ENCODE measurements at places on chromosomes 5 and 9.

- H3K27me3 ChIP-seq, result no peaks in the 10 kb centered on the region
- H3K36me3 ChIP-seq, result no peaks in the 10 kb centered on the region
- no peak overlapping the region for H3K4me3 ChIP-seq
- H3K27ac ChIP-seq, result no peak overlapping the region
- DNase-seq, result no peak
- H3K4me1 ChIP-seq, result no peaks in the 10 kb centered on the region
Observed at GRCh38 chr9:27437652-27438373, 86.3 kb upstream of the IFNK start.

DNA sequence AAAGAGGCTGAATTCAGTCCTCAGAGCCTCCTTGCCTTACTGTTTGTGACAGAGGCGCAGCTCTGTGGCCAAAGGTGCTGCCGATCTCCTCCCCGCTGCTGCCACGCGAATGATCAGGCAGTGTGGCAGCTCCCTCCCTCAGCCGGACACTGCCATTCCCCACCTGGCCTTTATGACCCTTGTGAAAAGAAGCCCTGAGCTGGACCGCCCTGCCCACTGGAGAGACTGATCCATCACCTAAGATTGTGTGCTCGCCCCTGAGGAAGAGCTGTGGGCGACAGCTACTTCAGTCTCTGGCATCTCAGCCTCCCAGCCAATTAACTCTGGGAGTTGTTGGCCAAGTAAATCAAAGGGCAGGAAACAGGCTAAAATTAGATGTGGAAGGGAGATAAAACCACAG, 90.9 kb downstream of the CARTPT start:
- H3K36me3 ChIP-seq, result no peaks in the 10 kb centered on the region
- H3K27ac ChIP-seq, result peak overlapping the region; percentile 22
- DNase-seq, result no peak
- H3K27me3 ChIP-seq, result no peaks in the 10 kb centered on the region

DNA sequence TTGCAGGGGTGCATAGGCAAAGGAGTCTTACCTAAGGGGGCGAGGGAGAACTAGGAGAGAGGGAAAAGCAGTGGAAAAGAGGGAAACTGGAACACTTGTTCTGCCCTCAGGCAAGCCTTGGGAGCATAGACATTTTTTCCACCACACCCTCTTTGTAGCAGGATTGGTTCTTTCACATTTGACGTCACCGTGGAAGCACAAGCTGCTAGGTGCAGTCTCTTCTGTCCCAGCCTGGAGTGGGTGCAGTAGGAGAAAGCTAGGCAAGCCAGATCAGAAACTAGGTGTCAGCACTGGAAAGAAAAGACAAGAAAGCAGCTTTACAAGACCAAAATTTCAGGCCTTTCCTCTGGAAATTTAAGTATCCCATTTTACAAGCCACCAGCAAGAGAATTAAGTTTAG, 440.4 kb downstream of the EFNA5 start:
- no peaks in the 10 kb centered on the region for H3K36me3 ChIP-seq
- no peak overlapping the region for H3K27ac ChIP-seq
- H3K4me3 ChIP-seq, result no peak overlapping the region
- no peaks in the 10 kb centered on the region for H3K27me3 ChIP-seq
- no peaks in the 10 kb centered on the region for H3K4me1 ChIP-seq
- no peak for DNase-seq

DNA sequence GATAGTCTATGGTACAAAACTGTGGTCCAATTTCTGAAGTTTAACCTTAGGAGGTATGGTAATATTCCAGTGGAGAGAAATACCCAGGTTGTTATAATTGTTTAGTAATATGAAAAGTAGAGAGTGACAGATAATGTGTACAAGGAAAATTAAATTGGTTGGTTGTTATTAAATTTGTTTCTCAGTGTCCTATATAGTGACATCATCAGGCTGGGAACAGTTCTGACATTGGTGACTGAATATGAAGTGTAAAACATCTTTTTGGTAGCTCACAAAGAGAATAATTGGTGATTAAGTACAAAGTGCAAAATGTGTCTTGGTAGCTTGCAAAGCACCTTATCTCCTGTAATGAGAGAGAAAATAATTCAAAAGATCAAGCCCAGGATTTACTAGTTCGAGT, 1806.1 kb upstream of the CDH6 start:
- no peak for DNase-seq
- H3K27ac ChIP-seq, result no peak overlapping the region
- H3K27me3 ChIP-seq, result no peaks in the 10 kb centered on the region
- no peaks in the 10 kb centered on the region for H3K36me3 ChIP-seq
- H3K4me3 ChIP-seq, result no peak overlapping the region
- no peaks in the 10 kb centered on the region for H3K4me1 ChIP-seq

GRCh38 chr5:132354381-132355139, 14.9 kb upstream of the SLC22A5 start:
- H3K4me3 ChIP-seq, result no peak overlapping the region
- H3K4me1 ChIP-seq, result no peaks in the 10 kb centered on the region
- H3K36me3 ChIP-seq, result no peaks in the 10 kb centered on the region
- DNase-seq, result no peak
- no peaks in the 10 kb centered on the region for H3K27me3 ChIP-seq

DNA sequence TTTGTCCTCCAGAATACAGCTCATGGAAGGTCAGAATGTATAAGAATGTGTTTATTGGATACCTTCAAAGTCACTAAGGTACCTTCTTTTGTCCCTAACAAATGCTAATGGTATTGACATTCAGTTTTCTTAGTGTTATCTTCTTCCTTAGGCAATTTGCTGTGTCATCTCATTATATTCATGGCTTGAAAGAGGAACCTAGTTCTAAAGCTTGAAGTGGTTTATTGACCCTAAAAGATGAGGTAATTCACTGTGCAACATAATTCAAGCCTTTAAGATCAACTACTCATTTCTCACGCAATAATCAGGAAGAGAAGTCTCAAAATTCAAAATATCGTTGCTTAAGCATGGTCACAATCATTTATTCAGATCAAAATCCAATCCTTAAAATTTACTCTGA, 342.7 kb upstream of the RIOK2 start:
- H3K27ac ChIP-seq, result no peak overlapping the region
- DNase-seq, result no peak
- no peaks in the 10 kb centered on the region for H3K36me3 ChIP-seq

DNA sequence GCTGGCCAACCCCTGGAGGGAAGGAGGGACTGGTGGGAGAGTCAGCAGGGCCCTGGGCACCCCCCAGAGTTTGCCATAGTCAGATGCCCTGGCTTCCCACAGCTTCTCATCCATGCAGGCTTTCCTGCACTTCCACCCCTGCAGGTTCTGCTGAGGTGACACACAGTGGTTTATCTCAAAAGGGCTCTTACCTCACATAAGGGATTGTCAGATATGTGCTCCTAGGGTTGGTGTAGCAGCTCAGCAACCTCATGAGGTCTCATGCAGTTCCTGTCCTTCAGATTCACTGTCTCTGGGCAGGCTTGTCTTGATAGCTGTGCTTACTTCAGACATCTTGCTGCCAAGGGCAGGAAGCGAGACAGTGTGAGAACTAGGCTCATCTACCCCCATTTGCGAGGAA, 143.4 kb downstream of the KDM4C start:
- no peak overlapping the region for H3K4me3 ChIP-seq
- H3K36me3 ChIP-seq, result no peaks in the 10 kb centered on the region
- no peak for DNase-seq
- no peak overlapping the region for H3K27ac ChIP-seq
- H3K27me3 ChIP-seq, result no peaks in the 10 kb centered on the region

GRCh38 chr5:98700730-98701129, 72.7 kb upstream of the RGMB start:
- H3K36me3 ChIP-seq, result no peaks in the 10 kb centered on the region
- no peak for DNase-seq
- no peaks in the 10 kb centered on the region for H3K27me3 ChIP-seq

DNA sequence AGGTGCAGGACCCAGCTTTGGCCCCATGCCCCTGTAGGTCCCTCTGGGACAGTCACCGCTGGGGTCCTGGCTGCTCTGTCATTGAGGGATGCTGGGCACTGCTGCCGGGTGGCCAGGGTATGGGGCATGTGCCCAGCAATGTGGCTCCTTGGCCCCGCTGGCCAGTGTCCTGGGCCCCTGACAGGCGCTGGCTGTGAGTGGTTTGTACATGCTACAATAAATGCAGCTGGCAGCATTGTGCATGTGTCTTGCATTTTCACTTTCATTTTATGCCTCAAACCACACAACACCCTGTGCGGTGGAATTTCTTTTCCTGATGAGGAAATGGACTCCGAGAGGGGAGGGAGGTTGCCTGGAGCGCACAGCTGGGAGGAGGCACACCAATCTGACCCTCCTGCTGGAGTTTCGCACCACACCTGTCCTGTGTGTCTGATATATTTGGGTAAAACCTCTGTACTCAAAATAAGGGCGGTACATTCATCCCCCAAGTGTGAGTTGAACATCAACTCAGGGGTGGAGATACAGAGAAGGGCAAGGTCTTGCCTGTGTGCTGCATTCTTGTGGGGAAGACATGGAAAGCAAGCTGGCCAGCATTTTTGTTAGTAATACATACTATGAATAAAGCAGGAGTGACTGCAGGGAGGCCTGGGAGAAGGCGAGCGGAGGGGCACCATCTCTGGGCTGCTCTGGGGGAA, 11.7 kb downstream of the TSPAN17 start:
- no peak overlapping the region for H3K4me3 ChIP-seq
- H3K27me3 ChIP-seq, result peaks cover 13% of the 10 kb centered on the region
- no peaks in the 10 kb centered on the region for H3K36me3 ChIP-seq
- H3K27ac ChIP-seq, result peak overlapping the region; percentile 5

DNA sequence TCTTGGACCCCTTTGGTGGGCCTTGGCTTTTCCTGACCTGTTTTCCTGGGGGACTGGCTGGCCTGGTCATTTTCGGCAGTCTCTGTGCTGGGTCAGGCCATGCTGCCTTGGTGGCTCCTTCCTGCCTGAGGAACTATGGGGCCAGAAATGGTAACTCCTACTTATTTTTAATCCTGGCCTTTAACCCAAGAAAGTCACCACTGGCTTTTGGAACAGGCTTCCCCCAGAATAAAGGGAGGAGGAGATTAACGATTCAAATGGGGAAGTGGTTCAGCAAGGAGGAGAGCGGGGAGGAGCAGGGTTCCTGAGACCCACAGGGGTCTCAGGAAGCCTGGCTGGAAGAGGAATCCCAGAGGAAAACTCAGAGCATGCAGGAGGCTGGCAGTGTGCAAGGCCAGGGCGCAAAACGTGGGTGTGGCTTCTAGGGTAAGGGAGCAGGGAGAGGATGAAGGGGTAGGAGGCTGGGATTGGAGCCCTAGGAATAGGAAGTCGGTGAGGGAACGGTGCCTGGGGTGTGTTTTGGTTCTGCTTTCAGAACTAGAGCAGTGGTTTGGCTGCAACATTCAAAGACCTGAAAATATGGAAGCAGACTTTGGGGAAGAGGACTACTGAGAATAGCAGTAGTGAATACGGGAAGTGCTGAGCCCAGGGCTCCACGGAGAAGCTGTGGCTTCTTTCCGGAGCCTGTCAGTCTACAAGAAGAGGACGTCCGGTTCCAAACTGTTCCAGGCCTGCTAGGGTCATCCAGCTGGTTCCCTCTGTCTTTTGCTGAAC, 271.1 kb upstream of the KLF4 start:
- no peaks in the 10 kb centered on the region for H3K27me3 ChIP-seq
- no peak for DNase-seq
- H3K4me3 ChIP-seq, result no peak overlapping the region
- no peaks in the 10 kb centered on the region for H3K4me1 ChIP-seq
- H3K36me3 ChIP-seq, result no peaks in the 10 kb centered on the region
- H3K27ac ChIP-seq, result no peak overlapping the region

DNA sequence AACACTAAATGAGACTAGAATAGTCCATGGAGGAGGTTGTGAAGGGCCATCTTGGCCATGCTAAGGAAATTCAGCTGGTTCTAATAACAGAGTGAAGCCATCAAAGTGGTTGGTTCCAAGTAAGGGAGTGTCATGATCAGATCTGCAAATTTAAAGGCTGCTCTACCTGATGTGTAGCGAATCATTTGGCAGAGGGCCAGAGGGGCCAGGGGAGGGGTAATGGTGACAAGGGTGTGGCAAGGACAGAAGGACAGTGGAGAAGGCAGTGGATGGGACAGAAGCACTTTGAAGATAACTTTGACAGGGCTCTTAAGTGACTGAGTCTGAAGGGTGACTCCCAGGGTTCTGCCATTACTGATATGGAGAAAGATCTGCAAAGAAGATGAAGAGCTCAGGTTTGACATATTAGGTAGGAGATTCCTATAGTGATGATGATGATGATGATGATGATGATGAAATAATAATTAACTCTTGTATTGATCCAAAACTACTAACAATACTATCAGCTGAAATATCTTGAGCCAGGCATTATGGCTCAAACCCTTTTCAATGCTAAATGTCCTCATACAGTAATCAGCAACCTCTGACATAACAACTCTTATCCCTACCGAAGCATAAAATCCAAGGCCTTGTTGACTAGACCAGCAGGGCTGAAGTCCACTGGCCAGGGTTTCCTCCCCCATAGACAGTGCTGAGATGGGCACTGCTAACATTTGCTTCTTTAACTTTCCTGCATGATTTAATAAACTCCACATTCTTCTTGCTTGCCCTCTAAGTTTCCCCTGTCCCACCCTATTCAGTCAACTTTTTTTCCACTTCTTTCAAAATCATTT, 20.0 kb downstream of the KIAA1191 start:
- DNase-seq, result no peak
- no peak overlapping the region for H3K27ac ChIP-seq
- no peak overlapping the region for H3K4me3 ChIP-seq
- no peaks in the 10 kb centered on the region for H3K4me1 ChIP-seq
- no peaks in the 10 kb centered on the region for H3K36me3 ChIP-seq

- no peaks in the 10 kb centered on the region for H3K27me3 ChIP-seq
- no peaks in the 10 kb centered on the region for H3K4me1 ChIP-seq
- H3K36me3 ChIP-seq, result no peaks in the 10 kb centered on the region
- no peak overlapping the region for H3K27ac ChIP-seq
- no peak for DNase-seq
Observed at GRCh38 chr9:117763314-117763713, 59.1 kb downstream of the TLR4 start.

All from breast epithelium (tissue), 4 donors.